ENCODE measurements at places on chromosomes 3 and 15.

GRCh38 chr15:41019174-41019573 lies 65.9 kb downstream of the CHAC1 start:
- DNase-seq = no peak

GRCh38 chr15:90837094-90837493 lies 31.3 kb upstream of the FURIN start:
- no peak for DNase-seq

DNA sequence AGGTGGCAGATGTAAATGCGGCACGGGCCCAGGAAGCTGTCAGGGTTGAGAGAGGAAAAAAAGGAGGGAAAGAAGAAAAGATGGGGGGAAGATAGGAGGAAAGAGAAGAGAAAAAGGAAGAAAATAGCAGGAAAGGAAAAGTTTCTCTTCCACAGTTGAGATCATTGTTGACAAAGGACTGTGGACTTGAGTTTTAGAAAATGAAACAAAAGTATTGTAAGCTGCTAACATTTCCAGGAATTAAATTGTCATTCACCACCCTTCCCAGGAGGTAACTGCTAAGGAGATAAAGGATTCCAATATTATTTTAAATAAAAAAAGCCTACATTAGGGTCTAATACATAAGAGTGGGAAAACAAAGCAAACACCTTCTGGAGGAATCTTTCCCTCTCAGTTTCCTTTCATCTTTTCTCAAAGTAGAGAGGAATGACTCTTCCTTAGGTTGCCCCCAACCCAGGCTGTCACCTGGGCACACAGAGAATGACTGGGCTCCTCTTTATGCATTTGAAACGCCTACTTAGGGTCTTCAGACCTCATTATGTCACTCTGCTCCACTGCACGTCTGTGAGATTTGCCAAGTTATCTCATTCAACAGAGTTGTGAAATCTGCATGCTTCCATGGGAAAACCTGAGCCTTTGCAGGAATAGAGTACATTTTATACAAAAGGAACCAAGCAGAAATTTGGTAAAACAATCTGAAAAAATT lies 194.0 kb downstream of the TNIK start:
- no peak for DNase-seq

GRCh38 chr3:30024466-30024865 lies 581.9 kb upstream of the TGFBR2 start:
- no peak for DNase-seq

GRCh38 chr3:170563712-170564423 lies 22.0 kb downstream of the SLC7A14 start:
- no peak for DNase-seq

DNA sequence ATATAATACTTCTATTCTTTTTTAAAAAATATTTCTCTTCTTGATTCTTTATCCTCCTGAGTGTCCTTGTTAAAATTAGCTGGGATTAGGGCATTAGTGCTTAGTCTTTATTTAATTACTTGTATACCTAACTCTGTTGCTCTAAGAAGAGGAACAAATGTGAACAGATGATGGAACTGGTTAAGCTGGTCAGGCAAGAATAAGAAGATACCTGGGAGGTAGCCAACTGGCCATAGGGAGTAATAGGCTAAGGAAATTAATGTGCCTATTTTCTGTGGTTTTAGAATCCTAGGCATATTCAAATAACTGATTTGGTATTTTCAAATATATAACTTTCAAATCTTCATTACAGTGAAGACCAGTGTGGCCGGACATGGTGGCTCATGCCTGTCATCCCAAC lies 54.4 kb downstream of the EIF3J start:
- DNase-seq = no peak

GRCh38 chr3:58880182-58880581 lies 169.6 kb downstream of the CFAP20DC start:
- no peak for DNase-seq

DNA sequence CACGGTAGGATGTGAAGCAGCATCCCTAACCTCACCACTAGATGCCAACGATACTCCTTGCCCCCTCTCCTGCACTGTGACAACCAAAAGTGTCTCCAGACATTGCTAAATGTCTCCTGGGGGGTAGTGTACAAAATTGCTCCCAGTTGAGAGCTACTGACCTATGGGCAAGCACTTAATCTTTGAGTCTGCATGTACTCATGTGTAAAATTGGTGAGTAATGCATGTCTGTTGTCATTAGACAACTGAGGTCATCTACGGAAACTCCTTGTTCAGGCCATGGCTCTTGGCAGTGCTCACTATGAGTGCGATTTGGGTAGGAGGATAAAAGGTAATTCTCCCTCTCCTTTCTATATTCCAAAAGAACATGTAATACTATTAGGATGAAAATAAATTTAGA lies 29.2 kb downstream of the PDHB start:
- no peak for DNase-seq

GRCh38 chr3:123951522-123952447 lies 9.2 kb downstream of the CCDC14 start:
- no peak for DNase-seq

GRCh38 chr15:80832686-80833085 lies 53.5 kb downstream of the CEMIP start:
- DNase-seq = no peak

GRCh38 chr3:7876741-7877297 lies 624.8 kb upstream of the LMCD1 start:
- DNase-seq = peak; percentile 10

DNA sequence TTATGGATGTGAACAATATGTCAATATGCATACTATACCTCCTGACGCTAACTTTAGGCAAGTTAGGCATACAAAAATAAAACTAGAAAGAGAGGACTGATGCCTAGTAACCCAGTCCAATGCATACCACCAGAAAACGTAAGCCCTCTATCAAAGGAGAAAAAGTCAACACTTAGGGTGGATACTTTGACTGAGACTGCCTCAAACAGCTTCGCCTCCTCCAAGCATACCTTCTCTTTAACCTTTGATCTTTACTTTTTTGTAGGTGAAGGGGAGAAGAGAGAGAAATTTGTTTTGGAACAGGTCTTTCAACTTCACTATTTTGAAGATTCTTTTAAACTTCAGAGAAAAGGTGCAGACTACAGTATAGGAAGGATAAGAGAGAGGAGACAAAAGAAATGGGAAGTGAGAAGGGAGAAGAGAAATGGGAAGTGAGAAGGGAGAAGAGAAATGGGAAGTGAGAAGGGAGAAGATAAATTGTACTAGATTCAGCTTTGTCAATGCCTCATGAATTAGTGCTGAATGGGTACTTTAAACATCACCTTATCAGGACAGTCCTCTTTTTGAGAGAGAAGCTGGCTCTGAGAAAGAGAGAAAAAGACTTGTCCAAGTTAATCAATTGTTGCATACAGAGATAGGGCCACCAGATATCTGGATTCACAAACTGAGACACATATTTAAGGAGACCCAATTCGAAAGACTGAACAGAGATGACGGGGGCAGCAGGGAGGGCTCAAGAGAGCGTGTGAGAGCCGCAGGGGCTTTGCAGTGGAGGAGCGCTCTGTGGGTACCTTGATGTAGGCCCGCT lies 1.0 kb downstream of the P3H2 start:
- DNase-seq = no peak

DNA sequence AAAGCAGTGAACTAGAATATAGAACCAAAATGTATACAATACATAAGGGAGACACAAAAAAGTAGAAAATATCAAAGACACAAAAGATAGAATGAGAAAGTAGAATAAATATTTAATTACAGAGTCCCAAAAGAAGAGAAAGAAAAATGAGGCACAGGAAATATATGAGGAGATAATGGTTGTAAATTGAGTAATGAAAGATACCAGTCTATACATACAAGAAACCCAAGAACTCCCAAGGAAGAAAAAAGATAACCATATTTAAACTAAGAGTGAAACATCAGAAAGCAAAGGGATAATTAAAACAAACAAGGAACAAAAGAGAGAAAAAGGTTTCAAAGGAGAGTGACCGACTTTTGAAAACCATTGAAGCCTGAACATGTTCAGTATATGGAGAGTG lies 47.3 kb downstream of the CPEB1 start:
- DNase-seq = no peak

- no peak for DNase-seq
Measured at GRCh38 chr15:63509056-63509954, 4.9 kb downstream of the USP3 start.

- DNase-seq = no peak
Measured at GRCh38 chr3:27487383-27487782, 3.2 kb upstream of the SLC4A7 start.

DNA sequence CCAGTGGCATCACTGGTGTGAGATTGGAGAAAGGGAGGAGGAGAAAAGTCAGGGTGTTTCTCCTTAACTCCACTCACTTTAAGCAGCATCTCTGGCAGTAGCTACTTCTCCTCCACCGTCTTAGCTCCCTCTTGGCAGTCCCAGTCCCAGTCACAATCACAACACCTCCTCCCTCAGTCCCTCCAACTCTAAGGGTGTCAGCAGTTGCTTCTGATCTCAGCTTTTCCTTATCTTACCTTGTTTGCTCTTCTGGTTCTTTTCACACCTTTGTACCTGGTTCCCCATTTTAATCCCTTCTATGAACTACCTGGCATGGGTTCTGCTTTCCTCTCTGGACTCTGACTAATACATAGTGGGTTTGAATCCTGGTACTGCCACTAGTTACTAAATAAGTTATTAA lies 188.3 kb upstream of the CTDSPL start:
- no peak for DNase-seq

- DNase-seq = no peak
Measured at GRCh38 chr15:85752124-85752475, 42.6 kb downstream of the KLHL25 start.

GRCh38 chr3:31039145-31039544 lies 144.7 kb upstream of the GADL1 start:
- no peak for DNase-seq

GRCh38 chr15:60912984-60913697 lies 316.0 kb downstream of the RORA start:
- no peak for DNase-seq

DNA sequence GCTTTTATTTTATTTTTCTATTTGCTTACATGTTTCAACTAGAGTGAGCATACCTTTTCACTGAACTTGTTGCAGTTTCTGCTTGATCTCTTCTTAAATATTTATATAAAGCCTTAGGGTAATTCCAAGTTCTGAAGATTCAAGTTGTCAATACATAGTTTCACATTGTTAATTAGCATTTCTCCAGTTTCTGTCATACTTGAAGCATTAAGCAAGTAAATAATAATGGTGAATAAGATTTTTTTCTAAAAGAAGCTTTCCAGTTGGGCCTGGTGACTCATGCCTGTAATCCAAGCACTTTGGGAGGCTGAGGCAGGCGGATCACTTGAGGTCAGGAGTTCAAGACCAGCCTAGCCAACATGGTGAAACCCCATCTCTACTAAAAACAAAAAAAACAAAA lies 53.9 kb downstream of the CALML4 start:
- DNase-seq = no peak

GRCh38 chr3:134803051-134803505 lies 8.0 kb downstream of the EPHB1 start:
- no peak for DNase-seq

- DNase-seq = no peak
Measured at GRCh38 chr3:107662586-107662985, 139.8 kb downstream of the BBX start.

GRCh38 chr15:96422125-96422524 lies 91.6 kb downstream of the NR2F2 start:
- no peak for DNase-seq

DNA sequence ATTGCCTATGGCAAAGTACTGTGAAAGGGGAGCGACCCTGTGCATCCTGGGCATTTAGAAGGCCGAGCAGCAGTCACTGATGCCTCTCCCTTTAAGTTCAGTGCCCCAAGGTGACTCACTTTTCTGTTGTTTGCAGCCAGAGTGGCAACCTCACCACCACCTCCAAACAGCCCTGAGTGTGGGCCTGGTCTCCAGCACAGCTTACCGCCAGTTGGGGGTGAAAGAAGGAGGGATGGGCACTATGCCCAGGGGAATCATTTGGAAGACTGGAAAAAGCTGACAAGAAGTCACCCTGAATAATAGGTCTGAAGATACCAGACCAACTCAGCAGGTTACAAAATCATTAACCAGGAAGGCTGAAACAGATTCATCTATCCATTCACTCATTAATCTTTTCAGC lies 571.8 kb downstream of the EPHB1 start:
- DNase-seq = no peak

- no peak for DNase-seq
Measured at GRCh38 chr3:20235796-20236195, 49.8 kb upstream of the SGO1 start.

DNA sequence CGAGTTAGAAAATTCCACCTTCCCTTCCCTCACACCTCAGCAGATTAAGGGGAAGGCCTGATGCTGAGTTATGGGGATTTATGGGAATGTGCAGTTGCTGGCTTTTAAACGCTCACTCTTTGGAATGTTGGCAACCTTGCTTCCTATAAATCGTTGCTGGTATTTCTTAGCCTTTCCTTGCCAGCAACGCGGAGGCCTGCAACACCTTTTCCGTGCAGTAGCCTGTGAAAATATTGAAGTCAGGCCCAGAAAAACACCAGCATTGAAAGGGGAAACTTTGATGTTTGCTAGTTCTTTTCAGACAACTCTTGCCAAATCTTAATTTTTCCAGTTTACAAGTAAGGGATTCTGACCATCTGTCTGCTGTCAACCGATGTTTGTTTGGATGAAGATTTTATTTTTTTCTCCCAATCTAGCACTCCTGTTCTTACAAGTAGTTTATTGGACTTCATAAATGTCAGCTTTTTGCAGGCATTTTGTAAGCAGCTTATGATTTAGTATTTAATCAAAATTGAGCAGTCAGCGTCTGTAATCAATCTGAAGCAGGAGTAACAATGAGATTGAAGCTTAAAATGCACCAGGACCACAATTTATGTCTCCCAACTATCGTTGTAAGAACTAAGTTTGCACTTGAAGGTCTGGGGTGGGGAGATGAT lies 251.0 kb downstream of the RPLP1 start:
- no peak for DNase-seq

GRCh38 chr3:61448378-61448777 lies 113.0 kb upstream of the PTPRG start:
- DNase-seq = no peak

GRCh38 chr15:86001200-86001599 lies 78.5 kb upstream of the AGBL1 start:
- no peak for DNase-seq

DNA sequence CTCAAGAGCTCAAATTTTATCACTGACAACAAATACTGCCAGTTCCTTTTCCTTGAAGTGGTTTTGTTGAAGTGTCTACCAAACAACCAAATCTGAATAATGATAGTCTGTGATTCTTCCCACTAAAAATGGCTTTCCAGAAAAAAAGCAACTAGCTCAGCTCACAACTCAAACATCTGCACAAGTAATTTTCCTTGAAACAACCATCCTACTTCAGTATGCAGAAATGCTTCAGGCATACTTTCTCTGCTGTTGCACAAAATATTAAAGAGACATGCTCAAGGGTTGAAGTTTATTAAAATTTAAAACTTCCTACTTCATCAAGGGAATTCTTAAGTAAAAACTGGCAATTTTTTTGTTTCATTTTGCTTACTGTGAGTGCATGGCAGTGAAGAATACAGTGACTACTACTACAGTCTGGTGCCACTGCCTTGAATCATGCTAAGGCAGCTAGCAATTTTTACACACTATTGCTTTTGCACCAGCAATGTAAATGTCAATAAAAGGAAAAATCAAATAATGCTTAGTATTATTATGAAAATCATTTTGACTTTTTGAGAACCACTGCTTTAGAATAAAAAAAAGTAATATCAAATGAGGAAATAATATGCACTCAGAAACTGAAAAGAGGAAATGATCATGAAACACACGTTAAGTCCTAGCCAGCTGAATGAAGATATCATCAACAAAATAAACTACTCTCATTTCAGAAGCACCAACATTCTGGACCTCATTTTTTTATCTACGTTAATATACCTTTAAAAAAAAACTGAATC lies 33.6 kb downstream of the VPS13C start:
- no peak for DNase-seq

GRCh38 chr15:94230883-94231722 lies at the start of gene MCTP2:
TSS of gene MCTP2 (plus strand) at chr15:94231561. CDS start at chr15:94298266, 66,705 bp downstream.
- peak; percentile 73 for DNase-seq

GRCh38 chr3:16151109-16151508 lies 23.4 kb upstream of the GALNT15 start:
- DNase-seq = no peak
